ENCODE measurements at places on chromosomes 4 and X.

DNA sequence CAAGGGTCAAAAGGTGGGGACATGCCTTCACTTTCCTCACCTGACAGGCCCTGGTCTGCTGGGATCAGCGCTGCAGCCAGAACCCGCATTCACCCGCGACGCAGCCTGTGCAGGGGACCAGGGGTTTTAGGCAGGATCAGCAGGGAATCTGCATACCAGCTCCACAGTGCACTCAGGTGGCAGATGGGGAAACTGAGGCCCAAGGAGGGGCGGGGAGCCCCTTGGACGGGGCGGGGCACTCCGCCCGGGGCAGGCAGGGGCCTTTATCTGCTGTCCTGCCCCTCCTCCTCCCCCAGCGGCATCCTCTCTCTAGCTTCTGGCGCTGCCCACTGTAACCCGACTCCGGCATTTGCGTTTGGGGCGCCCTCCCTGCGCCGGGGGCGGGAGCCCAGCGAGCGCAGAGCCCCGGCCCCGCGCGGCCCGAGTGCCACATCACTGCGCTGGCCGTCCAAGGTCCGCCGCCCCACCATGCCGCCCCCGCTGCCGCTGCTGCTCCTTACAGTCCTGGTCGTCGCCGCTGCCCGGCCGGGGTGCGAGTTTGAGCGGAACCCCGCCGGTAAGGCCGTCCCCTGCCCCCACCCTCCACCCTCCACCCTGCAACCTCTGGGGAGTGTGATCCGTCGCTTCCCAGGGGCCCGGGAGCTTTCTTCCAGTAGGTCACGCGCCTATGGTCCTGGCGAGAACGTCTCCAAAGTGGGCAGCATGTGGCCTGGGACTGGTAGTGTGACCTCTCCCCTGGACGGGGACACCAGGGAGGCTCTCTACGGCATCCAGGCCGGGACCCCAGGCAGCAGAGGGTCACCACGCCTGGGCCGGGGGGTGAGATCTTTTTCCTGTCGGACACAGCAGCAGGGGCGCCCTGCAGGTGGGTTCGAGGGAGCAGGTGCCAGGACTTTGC lies at the start of gene CPZ:
Gene CPZ (plus strand): TSS at position 400 of the 898 bp plus-strand sequence. CDS start 69 bp downstream, at position 469.
- DNase-seq, result peak; percentile 4

- DNase-seq, result peak; percentile 81
Measured at GRCh38 chr4:48375651-48376304, 34.4 kb downstream of the SLAIN2 start.

DNA sequence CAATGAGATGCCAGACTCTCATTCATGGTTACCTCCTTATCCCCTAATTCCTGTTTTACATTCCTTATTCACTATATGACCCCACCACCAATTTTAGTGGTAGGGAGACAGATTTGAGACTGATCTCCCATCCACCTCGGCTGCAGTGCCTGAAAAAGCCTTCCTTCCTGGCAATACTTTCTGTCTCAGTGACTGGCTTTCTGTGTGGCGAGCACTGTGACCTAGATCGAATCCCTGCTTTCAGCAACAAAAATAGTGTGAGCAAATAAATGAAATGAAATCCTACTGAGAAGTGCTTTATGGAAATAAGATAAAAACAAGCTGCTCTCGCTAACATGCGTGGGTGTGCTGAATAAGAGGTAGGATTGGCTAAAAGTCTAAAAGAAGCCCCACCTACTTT lies 165.3 kb downstream of the GPM6A start:
- DNase-seq, result no peak

GRCh38 chr4:160831165-160831922 lies 1332.5 kb downstream of the FSTL5 start:
- no peak for DNase-seq

DNA sequence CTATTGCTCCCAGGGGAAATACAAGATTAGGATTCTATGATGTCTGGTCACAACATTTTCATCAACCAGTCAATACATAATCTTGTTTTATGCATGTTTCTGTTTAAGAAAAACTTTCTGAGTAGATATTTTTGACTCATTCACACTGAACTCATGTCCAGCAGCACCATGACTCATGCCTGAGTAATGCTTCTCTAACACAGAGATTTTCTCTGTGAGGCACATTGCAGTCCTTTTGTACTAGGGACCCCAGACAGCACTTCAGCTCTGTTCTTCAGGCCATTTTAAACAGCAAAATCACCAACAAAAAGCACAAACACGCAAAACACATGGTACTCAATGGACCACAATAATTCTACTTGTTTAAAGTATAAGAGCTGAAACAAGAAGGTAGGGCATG lies 83.6 kb downstream of the MXRA5 start:
- peak; percentile 82 for DNase-seq

- no peak for DNase-seq
Measured at GRCh38 chrX:332916-333610, 14.5 kb upstream of the GTPBP6 start.

GRCh38 chrX:310621-311155 lies 7.9 kb downstream of the GTPBP6 start:
- no peak for DNase-seq

Data from fibroblast of pulmonary artery (primary cell).